ENCODE measurements at places on chromosomes 13 and 19. TPM values are rescaled to one million over a fixed set of nuclear protein-coding genes. Genes with fewer than 3 reads are reported as not detected.

The CDC42EP5 gene
- total RNA-seq = not detected

The FXYD5 gene
- 134 TPM for total RNA-seq

The ZNF610 gene
- 12.6 TPM for total RNA-seq

The CNFN gene
- total RNA-seq = not detected

The ODAD3 gene
- not detected for total RNA-seq

The VAV1 gene
- 46.0 TPM for total RNA-seq

The LGALS7B gene
- total RNA-seq = not detected

The CD79A gene
- 970 TPM for total RNA-seq

DNA sequence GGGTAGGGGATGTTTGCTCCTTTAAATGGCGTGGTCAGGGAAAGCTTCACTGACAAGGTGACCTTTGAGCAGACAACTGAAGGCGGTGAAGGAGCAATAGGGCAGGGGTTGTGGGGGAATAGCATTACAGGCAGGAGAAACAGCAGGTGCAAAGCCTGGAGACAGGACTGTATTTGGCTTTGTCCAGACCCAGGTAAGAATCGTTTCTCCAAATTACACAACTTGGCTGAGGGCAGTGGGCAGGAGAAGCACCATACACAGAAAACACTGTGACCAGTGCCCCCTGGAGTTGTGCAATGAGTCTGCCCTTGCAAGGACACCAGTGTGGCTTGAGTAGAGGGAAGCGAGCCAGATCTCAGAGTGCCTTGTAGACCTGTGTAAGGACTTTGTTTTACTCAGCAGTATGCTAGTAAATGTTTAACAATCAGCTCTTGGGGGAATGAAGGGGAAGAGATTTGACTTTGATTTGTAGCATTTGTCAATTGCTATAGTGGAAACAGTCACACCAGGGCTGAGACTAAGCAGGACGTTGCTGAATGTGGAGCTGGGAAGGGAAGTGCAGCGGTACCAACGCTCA lies 360.0 kb downstream of the DCT start:
- no peak for DNase-seq

DNA sequence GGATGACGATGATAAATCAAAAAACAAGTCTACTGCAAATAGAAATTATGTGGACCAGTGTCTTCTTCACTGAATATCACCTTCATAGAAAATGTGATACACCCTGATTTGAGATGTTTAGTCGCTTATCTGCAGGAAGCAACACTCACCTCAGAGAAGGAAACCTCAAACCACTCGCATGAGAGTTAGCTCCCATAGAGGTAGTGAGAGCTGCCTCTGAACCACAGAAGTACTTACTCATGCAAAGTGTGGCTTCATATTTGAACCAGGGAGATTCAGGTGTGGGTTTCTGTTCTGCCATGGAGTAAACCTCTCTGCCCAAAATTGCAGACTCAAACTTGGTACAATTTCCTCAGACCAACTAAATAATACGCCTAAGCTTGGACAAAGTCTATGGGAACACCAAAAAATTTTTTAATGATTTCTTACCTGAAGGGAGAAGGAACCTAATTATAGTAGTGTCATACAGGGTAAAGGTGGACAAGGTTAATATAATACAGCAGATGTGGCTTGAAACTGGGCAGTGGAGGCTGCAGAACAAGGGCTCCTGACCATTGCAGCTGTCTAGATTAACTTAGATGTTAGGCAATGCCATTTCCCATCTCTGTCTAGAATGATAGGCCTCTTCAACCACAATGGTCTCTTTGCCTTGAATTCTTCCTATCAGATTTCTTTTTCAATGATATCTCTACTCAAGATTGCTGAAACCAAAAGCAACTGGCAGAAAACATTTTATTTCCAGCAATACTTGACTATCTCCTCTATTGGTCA lies 29.6 kb upstream of the RCBTB2 start:
- peak; percentile 90 for DNase-seq

GRCh38 chr13:49225223-49226042 lies 5.3 kb downstream of the MLNR start:
- no peak for DNase-seq

- DNase-seq = no peak
These were observed 213.4 kb upstream of the PCDH17 start for GRCh38 chr13:57418067-57418677.

GRCh38 chr19:51090471-51090870 lies 7.8 kb upstream of the KLK14 start:
- no peak for DNase-seq

DNA sequence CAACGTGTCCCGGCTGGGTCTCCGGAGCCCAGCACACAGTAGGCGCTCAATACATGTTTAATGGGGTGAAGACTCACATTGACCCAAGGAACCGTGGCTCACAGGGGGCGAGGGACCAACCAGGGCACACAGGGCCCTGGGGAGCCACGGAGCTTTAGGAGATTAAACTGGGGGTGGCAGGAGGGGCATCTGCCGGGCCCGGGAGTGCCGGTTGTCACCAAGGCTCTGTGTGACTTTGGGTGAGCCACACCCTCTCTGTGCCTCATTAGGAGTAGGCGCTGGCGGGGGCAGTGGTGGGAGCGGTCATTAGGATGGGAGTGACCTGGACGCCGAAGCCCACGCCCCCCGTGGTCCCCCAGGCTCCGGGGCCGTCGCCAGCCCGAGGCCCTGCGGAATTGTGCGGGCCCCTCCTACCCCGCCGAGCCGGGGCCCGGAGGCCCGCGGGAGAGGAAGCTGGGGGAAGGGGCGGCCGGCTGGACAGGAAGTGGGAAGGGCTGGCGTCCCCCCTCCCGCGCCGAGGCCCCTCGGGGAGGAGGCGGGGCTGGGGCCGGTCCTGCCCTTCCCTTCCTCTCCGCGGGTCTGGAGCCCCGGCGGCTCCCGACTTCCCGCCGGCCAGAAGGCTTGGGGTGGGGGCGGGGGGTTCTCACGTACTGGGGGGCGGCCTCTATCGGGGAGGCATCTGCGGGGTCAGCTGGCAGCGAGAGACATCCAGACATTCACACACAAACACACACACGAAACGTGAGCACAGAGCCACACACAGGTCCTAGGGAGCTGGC lies 1.8 kb upstream of the SSBP4 start:
- peak; percentile 67 for DNase-seq

- DNase-seq = peak; percentile 60
These were observed 156.4 kb upstream of the FREM2 start for GRCh38 chr13:38530492-38530891.

- DNase-seq = no peak
These were observed 7.3 kb upstream of the HS6ST3 start for GRCh38 chr13:96082640-96083039.

- no peak for DNase-seq
These were observed 1.3 kb downstream of the NECTIN2 start for GRCh38 chr19:44847144-44848035.

DNA sequence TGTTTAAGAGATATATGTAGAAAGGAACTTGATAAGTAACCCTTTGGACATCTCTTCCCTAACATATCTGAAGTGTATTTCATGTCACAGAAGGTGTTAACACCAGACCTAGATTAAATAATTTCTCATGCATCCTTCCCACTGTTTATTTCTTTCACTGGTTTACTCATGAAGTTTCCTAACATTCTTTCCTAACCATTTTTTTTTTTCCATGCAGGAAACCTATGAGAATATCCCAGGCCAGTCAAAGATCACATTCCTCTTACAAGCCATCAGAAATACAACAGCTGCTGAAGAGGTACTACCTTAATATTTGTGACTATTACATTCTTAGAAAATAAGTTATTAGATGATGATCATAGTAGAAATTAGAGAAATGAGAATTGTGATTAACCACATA lies 28.8 kb downstream of the IPO5 start:
- no peak for DNase-seq

GRCh38 chr19:51448411-51449016 lies 9.7 kb downstream of the SIGLEC8 start:
- no peak for DNase-seq

GRCh38 chr13:80574113-80574850 lies 233.4 kb upstream of the SPRY2 start:
- DNase-seq = no peak

DNA sequence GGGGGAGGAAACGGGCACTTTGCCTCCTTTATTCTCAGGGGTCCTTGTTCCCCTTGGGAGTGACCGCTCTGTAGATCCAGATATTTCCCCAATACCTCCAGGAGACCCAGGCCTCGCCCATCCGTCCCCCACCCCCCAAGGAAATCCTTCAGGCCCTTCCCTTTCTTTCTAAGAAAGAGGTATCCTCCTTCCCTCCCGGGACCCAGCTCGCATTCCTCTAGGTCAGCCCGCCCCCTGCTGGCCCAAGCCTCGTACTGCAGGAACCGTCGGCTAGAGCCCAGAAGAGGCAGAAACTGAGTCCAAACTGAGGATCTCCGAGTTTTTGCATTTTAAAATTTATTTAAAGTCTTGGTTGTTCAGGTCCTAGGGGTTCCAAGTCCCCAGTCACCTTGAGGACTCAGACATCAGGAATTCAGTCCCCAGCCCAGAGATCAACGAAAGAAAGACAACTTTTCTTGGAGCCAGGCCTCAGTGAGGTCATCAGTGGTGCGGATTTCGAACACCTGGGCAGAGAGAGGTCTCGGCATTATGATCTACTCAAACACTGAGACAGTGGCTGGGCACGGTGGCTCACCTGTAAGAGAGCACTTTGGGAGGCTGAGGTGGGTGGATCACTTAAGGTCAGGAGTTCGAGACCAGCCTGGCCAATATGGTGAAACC lies 7.5 kb upstream of the LRFN1 start:
- peak; percentile 89 for DNase-seq
